ENCODE measurements at places on chromosomes 3 and 15.
A peak's percentile ranks its signal among the peaks of the same experiment; 100 is the strongest.

GRCh38 chr3:149623824-149624223 lies 34.0 kb downstream of the WWTR1 start:
- no peak for DNase-seq

DNA sequence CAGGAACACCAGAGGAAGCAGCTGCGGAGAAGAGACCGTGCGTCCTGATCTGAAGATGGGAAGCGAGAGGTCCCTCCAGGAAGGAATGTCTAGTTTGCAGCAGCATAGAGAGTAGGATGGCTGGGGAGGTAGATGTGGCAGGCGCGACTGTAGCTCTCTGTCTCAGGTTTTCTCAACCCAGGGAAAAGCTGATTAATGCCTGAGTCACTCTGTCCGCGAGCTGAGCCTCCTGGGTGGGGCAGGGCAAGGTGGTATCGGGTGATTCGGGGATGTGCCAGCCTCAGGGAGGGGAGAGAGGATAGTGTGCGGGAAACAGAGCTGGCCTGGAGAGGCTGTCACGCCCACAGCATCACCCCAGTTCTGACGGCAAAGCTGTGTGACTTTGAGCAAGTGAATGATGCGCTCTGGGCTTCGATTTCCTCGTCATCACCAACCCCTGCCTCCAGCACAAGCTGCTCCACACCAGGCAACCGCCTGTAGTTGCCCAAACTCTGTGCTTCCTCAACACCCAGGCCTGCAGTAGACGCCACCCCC lies 28.4 kb downstream of the CPN2 start:
- peak; percentile 97 for DNase-seq

GRCh38 chr3:195421400-195421799 lies 21.4 kb downstream of the ACAP2 start:
- no peak for DNase-seq

DNA sequence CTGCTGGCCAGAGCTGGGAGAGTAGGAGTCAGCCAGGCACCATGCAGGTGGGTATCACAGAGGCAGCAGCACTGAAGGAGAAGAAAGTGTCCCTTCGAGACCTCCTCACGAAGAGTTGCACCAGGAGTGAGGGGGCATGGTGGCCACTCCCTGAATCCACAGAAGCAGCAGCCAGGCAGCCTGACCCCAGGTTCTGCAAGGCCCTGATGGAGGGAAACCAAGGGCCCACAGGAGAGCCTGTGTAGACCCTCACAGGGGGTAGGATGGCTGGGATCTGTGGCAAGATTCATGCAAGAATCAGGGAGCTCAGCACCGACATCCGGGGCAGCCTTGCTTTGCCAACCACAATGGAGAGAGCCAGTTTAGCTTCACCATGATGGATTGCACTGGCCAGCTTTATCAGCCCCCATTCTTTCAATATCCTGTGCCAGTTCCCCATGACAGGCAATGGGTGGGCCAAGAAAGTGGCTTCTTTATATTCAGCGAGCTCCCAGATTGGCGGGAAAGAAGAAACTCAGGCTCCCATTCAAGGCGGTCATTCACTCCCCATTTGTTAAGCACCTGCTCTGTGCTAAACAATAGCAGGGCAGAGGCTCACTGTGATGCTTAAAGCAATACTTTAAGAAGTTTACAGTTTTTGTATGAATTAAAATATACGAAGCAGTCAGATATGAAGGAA lies 33.5 kb upstream of the TBC1D21 start:
- DNase-seq: no peak

GRCh38 chr3:182808041-182808770 lies 14.9 kb downstream of the ATP11B start:
- DNase-seq: no peak

DNA sequence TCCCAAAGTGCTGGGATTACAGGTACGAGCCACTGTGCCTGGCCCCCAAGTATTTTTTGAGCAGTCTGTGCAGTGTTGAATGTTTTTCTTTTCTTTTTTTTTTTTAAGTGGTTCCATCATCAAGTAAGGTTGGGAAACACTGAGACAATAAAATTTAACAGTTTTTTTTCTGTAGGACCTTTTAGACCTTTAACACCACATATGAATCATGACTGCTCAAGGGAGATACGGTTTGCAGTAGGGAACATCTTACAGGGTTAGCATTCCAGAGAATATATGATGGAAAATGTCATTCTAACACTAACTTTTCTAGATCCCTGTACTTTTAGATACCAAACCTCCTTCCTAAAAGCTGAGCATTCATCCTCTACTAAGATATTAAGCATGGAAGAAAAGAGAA lies 41.7 kb downstream of the SNX4 start:
- no peak for DNase-seq

GRCh38 chr3:37139567-37140052 lies 34.8 kb downstream of the LRRFIP2 start:
- DNase-seq: no peak

GRCh38 chr15:88132499-88132898 lies 124.0 kb downstream of the NTRK3 start:
- no peak for DNase-seq

- DNase-seq: no peak
Measured at GRCh38 chr3:161117646-161118045, 12.5 kb upstream of the B3GALNT1 start.

DNA sequence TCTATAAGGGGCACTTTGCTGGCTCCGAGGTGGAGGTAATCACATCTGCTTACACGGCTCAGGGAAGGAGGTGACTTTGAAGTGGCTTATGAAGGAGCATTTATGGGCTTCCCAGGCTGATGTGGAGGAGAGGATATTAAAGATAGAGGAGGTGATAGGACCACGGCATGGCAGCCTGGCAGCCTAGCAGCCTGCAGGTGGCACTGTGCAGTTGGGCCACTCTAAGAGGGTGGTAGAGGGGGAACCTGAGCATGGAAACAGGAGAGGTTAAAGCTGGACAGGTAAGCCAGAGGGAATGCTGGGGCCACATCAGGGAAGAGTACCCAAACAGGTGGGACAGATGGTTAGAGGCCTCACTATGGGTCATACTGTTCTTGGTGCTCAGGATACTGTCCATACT lies 375.0 kb downstream of the WDR72 start:
- DNase-seq: no peak
